ENCODE measurements at places on chromosomes 4 and X.

GRCh38 chr4:17664755-17665154 lies 50.3 kb downstream of the MED28 start:
- no peak for DNase-seq

- DNase-seq, result no peak
Measured at GRCh38 chr4:166042510-166043055, 169.5 kb downstream of the TLL1 start.

DNA sequence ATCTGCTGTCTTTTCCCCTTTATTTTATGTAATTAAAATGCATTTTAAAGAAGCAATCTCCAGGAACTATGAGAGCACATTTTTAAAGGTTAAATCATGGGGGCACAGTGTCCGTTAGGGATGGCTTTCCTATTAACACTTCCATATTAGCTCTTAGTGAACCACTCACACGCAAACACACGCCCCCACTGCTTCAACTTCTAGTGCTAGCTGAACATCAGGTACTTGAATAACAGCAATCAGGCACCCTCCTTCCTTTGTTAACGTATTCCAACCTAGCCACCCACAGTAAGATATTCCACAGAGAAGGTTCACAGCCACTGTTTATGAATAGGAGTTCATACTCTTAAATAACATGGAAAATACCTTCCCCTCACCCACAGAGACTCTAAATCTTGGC lies 9.3 kb downstream of the TMEM255A start:
- DNase-seq, result no peak

GRCh38 chr4:153519687-153520086 lies 53.5 kb downstream of the TMEM131L start:
- no peak for DNase-seq

DNA sequence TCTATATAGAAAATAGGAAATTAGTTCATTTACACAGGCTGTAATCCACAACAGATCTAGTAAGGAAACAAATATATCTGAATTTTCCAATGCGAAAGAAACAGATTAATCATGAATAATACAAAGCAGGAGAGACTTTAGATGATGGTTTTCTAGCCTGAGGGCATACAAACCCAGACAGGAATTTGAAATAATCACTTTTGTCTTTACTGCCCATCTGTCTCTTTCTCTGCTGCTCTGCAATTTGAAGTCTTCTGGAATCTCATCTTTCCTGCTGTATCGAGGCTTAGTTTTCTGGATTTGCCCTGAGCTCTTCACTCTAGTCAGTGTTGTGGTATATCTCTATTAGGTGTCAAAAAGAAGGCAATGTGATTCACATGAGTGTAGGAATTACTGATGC lies 711.8 kb upstream of the FAM241A start:
- no peak for DNase-seq

DNA sequence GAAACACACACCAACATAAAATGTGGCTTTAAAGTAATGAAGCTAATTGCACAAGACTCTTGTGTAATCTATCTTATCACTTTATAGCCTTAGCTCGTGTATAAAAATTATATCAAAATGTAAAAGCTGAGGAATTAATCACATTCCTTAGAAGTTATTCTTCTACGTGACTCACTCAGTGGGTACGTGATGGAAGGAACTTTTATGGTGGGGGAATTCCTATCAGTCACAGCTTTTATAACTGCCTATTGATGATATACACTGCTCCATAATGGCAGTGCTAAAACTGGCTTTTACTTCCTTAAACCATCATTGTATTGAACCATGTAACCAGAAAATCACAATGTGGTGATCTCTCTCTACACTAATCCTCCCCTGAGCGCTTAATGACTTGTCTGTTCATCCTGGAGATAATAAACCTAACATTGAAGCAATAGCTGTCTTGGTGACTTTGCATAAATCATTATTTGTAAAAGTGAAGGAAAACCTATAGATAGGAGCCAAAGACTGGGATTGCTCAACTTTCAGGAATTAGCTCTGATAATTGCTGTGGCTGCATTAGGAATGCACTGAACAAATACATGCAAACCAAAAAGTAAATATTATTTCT lies 276.7 kb downstream of the GBA3 start:
- DNase-seq, result no peak

DNA sequence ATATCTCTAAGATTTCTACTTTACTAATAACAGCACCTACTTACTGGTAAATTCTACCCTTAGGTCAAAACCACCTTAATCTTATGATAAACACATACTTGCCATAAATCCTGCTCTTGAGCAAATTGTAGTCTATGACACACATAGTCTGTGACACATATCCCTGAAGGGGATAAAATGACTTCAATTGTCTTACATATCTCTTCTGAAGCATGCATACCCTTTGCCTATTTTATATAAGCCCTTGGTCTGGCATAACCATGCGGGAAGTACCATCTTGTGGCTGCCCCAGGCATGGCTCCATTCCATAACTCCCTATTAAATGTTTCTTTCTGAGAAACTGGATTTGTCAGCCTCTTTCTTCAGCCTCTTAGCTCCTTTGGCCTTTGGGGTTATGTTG lies 248.9 kb downstream of the SLC7A11 start:
- DNase-seq, result no peak

DNA sequence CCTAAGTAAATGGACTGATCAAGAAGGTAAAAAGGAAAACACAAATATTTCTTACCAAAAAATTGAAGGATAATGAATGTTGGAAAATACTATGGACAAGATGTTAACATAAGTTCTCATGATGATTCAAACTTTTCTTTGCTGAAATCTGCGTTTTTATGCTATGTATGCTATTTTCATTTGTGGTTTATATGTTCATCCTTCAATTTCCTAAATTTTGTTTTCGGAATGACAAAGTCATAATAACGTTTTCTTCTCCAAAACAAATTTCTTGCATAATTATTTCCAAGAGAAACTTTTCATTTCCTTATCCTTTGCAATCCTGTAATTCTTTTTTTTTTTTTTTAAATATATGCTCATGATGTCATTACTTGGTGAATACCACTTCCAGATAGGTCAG lies 7.8 kb downstream of the PF4V1 start:
- DNase-seq, result no peak

DNA sequence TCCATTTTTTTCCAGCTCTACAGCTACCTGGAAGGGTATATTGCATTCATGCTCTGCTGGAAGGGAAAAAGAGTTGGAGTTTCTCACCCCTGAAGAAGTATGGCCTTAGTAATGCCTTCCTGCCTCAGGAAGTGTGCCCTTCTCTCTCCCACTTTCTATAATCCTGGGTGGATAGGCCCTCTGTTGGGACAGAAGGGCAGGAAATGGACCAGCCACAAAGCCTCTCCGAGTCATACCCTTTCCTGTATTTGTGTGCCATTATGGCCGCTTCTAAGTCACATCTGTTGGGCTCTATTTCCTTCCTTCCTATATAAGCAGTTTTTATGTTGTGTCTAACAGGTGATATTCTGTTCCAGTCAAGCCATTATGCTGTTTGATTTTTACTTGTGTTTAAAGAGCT lies 74.8 kb upstream of the SMARCA5 start:
- no peak for DNase-seq

GRCh38 chrX:55908661-55909212 lies 191.2 kb downstream of the RRAGB start:
- DNase-seq, result peak; percentile 8

DNA sequence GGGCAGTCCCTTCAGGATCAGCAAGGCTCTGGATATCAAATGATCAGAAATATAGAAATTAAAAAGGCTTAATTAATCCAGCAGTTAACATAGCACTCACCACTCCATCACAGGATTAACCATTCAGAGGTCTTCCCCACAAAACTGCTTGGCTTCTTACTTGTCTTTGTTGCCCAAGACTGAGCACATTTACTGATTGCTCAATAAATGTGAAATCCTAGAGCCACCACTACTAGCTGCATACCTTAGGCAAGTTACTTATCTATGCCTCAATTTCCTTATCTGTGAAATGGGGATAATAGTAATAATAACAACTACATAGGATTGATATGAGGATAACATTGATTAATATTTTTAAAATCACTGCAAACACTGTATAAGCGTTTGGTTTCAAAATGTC lies 124.2 kb downstream of the ARHGAP6 start:
- no peak for DNase-seq

DNA sequence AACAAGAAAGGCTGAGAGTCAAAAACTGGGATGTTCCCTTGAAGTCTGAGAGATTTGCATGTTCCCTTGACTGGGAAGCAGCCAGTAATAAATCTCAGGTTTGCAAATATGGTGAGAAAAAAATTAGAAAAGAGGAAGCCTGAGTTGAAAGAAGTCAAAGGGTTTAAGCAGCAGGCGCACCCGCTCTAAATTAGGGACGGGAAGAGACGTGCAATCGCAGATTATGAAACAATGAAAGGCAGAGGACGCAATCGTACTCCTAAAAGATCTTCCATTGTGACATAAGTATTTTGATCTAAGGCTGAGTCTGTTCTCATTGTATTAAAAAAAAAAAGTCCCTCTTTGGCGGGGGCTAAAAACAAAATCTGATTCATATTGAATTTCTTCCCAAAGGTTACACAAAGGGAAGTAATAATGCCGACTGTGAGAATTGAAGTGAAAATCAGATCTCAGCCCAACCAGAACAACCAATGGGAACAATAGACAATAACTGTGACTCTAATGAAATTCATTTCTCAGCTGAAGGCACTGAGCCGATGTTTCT lies 28.2 kb downstream of the SAT1 start:
- no peak for DNase-seq

GRCh38 chr4:40112027-40112792 lies 55.6 kb downstream of the N4BP2 start:
- DNase-seq, result no peak

DNA sequence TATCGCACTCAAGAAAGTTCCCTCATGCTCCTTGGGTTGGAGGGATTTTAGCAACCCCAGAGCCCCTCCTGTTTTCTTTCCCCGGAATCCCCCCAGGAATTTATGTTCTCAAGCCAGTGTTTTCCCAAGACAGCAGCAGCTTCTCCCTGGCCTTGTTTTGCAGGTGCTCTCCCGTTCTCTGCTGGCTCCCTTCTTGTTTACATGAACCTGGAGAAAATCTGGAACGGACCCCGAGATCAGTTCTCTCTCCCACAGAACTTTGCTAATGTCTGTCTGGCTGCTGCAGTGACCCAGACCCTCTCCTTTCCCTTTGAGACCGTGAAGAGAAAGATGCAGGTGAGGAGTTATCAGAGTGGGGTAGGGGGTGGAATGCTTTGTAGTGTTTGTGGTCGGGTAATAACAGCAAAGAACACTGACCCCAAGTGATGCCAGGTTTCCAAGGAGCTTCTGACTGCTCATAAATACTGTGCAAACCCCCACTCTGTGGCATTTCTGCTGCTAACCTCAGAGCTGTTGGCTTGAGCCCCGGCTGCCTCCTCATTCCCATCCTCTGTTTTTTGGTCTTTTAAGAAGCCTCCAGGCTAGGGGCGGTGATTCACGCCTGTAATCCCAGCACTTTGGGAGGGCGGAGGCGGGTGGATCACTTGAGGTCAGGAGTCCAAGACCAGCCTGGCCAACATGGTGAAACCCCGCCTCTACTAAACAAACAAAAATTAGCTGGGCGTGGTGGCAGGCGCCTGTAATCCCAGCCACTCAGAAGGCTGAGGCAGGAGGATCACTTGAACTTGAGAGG lies 11.1 kb downstream of the SLC25A43 start:
- no peak for DNase-seq

- peak; percentile 51 for DNase-seq
Measured at GRCh38 chr4:6470502-6471306, 1.7 kb downstream of the PPP2R2C start.

DNA sequence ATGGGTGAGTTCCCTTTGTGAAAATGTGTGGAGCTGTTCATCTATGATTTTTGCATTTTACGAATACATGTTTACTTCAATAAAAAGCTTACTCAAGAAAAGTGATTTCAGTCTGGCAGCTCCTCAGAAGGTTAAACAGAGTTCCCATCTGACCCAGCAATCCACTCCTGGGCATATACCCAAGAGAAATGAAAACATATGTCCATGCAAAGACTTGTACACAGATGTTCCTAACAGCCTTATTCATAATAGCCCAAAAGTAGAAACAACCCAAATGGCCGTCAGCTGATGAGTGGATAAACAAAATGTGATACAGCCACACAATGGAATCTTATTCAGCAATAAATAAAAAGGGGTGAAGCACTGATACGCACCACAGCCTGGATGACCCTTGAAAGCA lies 20.8 kb downstream of the CLCN4 start:
- no peak for DNase-seq

GRCh38 chrX:21955403-21956189 lies 15.1 kb downstream of the SMS start:
- DNase-seq, result no peak

DNA sequence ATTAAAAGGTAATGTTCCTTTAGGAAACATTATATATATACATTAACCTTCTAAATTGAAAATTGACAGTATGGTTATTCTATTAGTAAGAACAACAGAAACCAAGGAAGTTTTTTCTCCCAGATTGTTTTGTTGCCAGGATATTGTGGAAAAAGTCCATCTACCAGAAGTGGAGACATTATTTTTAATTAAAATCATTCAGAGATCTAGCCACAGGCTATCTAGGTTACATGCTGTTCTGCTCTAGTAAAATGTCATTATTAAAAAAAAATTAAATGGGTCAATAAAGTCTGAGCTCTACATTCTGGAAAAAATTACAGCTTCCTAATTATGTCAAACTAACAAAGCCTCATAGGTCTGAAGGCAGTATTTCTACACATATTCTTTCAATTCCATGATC lies 74.3 kb downstream of the NSG1 start:
- no peak for DNase-seq

DNA sequence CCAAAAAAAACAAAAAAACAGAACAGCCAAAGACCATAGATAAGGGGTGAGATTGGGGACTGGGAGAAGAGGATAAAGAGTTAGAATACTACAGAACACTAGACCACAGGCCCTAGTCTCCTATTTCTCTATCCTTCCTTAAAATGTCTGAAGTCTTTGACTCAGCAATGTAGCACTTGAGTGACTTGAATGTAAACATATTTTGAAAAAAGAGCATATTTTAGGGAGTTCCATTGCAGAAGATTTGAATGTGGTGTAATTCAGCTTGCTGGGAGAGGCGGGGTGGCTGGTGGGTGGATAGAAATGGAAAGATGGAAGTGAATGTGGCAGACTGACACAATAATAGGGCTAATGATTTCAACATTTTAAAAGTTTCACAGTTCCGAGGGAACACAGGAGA lies 144.9 kb downstream of the CHIC2 start:
- DNase-seq, result no peak

DNA sequence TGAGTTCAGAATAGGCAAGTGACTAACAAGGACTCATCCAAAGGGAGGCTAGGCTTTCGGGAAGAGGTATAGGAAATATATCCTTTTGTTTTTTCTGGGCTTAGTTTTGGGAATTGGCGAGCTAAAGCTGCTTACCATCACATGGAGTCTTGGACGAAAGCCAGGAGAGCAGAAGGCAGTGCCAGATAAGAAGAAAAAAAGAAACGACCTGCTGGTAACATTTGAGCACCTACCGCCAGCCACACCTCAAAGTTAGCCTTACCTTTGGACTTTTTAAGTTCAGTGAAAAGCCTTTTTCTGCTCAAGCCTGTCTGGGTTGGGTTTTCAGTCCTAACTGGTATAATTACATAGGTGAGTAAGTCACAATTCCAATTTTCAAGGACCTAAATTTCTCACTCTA lies 85.1 kb upstream of the LCORL start:
- no peak for DNase-seq
